ENCODE measurements at places on chromosomes 7 and 10. TPM values are rescaled to one million over a fixed set of nuclear protein-coding genes. Genes with fewer than 3 reads are reported as not detected.

ZNF511 gene
- total RNA-seq: 20.9 TPM

GRCh38 chr10:98638920-98639319 is 192.2 kb upstream of the HPS1 start:
- H3K4me1 ChIP-seq: no peaks in the 10 kb centered on the region
- no peaks in the 10 kb centered on the region for H3K36me3 ChIP-seq
- DNase-seq: no peak
- no peak overlapping the region for H3K4me3 ChIP-seq
- H3K27me3 ChIP-seq: no peaks in the 10 kb centered on the region

- peaks cover 2% of the 10 kb centered on the region for H3K27me3 ChIP-seq
- H3K4me3 ChIP-seq: no peak overlapping the region
- H3K27ac ChIP-seq: no peak overlapping the region
- no peaks in the 10 kb centered on the region for H3K36me3 ChIP-seq
- DNase-seq: no peak
These were observed 143.1 kb upstream of the CDCA7L start for GRCh38 chr7:22088827-22089226.

ZNF467 gene
- not detected for total RNA-seq

GRCh38 chr10:74293686-74294371 is 142.8 kb downstream of the ADK start:
- DNase-seq: peak; percentile 41
- H3K36me3 ChIP-seq: no peaks in the 10 kb centered on the region
- no peak overlapping the region for H3K4me3 ChIP-seq
- peak overlapping the region; percentile 88 for H3K27ac ChIP-seq

DNA sequence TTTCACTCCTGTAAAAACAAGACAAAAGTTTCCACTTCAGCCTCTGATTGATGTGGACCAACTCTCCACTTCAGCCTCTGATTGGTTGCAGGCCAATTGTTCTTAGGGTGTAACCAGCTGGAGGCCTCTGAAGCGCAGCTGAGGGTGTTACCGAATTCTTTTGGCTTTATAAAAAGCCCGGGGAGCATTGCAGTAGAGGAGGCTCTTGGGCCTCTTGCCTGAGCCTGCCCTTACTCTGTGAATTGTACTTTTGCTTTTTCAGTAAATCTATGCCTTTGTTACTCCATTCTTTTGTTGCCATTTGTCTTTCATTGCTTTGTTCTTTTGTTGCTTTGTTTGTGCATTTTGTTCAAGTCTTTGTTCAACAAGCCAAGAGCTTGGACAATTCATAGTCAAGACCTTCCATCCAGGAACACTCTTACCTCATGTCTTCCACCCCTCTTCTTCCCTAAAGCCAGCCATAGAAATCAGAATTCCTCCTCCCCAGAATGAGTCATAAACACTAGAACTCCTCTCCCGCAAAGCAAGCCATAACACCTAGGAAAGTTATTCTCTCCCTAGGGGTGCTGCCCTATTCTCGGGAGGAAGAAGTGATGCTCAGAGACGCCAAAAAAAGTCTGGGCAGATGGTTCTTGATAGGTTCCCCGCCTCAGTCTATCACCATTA is 53.5 kb upstream of the ARMC3 start:
- H3K36me3 ChIP-seq: no peaks in the 10 kb centered on the region
- peaks cover 4% of the 10 kb centered on the region for H3K27me3 ChIP-seq
- no peak for DNase-seq
- no peak overlapping the region for H3K4me3 ChIP-seq

DNA sequence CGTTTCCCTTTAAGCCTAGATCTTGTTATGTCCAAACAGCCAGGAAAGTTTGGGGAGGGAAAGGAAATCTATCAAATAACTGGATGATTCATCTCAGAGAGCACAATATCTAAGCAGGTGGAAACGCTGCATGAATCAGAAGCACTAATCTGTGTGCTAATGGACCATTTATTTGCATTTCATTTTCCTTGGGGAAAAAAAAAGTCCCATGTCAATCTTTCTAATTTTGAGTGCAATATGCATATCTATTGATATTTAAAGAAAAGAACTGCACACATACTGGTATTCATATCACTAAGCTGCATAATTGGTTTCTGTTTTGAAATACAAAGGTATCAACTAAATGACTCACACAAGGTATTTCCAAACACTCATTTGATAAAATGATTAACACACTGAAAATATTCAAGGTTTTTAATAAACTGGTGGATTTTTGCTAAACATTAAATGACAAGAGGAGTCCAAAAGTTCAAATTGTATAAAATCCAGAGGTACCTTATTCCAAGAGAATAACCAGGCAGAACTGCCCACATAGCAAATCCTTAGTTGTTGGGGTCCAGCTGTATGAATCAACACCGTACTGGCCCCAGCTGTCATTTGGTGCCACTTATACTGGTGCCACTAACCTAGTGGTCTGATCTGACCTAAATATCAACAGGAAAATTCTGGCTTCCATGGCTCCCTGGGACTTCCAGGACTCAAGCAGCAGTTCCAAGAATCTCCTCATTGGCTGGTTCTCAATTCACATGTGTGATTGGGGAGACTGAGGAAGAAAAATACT is 122.2 kb upstream of the SP4 start:
- no peak overlapping the region for H3K27ac ChIP-seq
- no peak for DNase-seq
- H3K27me3 ChIP-seq: no peaks in the 10 kb centered on the region
- H3K4me3 ChIP-seq: no peak overlapping the region
- H3K4me1 ChIP-seq: no peaks in the 10 kb centered on the region

DNA sequence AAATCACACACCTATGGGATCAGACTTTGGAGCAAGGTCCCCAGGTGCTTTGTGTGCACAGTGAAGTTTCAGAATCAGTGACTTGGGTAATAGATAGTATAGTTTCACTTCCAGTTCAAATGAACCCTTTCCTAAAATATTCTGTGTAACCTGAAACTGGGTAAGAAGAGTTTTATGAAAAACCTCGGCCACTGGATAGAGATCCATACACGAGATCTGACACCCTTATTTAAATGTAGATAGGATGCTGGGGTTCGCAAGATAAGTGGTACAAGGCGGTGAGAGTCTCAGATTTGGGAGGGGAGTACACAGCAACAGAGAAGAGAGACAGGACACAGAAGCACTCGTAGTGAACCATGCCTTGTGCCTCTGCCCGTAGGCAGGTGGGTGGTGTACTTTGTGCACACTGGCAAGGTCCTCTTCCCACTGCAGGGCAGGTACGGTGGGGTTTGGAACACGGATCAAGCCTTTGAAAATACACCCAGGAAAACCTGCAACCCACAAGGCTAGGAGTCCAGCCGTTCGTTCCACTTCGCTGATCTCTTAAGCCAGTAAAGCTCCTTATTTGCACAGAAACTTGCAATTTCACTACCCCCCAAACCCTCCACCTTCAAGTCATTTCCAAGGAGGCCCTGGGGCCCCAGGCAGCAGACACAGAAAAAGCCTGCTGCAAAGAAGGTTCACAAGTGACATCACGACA is 162.8 kb downstream of the USP6NL start:
- no peaks in the 10 kb centered on the region for H3K36me3 ChIP-seq
- no peak overlapping the region for H3K4me3 ChIP-seq
- peaks cover 7% of the 10 kb centered on the region for H3K27me3 ChIP-seq
- no peaks in the 10 kb centered on the region for H3K4me1 ChIP-seq
- no peak for DNase-seq

DNA sequence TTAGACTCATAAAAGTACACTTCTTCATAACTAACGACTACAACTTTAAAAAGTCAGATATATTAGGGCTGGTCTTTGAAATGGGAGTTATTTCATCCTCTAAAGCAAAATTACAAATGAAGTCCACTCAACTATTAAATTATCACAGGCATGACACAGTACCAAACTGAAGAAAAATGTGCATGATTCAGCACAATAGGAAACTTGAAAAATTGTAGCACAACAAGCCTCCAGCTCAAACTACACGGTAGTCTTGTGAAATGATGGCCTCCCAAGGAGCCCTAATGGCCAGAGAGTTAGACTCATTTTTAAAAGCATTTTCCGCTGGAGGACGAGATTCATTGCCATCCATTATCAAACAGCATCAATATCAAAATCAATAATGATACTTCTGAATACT is 76.4 kb downstream of the MAGI2 start:
- no peak for DNase-seq
- no peak overlapping the region for H3K27ac ChIP-seq

DNA sequence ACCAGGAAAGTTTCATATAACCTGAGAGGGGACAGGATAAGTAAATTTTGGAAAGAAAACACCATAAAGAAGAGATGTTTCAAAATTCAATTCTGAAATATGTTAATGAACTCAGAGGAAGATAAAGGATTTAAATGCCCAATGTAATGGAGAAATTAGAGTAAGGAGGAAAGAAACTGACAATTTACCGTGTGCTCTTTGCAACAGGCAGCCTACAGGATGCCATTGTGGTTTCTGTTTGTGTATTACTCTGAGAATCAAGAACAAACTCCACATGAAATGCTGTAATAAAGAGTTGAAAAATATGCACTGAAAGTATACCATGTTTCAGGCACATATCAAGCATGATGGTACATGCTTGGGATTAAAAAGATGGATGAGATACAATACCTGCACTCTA is 44.8 kb upstream of the GLCCI1 start:
- no peak for DNase-seq
- H3K4me1 ChIP-seq: no peaks in the 10 kb centered on the region
- H3K4me3 ChIP-seq: no peak overlapping the region

ZNF804B gene
- total RNA-seq: not detected

GLI3 gene
- 11.9 TPM for total RNA-seq

- H3K27me3 ChIP-seq: no peaks in the 10 kb centered on the region
- no peaks in the 10 kb centered on the region for H3K36me3 ChIP-seq
- no peaks in the 10 kb centered on the region for H3K4me1 ChIP-seq
- no peak for DNase-seq
These were observed 279.7 kb downstream of the AUTS2 start for GRCh38 chr7:69878015-69878414.

DNA sequence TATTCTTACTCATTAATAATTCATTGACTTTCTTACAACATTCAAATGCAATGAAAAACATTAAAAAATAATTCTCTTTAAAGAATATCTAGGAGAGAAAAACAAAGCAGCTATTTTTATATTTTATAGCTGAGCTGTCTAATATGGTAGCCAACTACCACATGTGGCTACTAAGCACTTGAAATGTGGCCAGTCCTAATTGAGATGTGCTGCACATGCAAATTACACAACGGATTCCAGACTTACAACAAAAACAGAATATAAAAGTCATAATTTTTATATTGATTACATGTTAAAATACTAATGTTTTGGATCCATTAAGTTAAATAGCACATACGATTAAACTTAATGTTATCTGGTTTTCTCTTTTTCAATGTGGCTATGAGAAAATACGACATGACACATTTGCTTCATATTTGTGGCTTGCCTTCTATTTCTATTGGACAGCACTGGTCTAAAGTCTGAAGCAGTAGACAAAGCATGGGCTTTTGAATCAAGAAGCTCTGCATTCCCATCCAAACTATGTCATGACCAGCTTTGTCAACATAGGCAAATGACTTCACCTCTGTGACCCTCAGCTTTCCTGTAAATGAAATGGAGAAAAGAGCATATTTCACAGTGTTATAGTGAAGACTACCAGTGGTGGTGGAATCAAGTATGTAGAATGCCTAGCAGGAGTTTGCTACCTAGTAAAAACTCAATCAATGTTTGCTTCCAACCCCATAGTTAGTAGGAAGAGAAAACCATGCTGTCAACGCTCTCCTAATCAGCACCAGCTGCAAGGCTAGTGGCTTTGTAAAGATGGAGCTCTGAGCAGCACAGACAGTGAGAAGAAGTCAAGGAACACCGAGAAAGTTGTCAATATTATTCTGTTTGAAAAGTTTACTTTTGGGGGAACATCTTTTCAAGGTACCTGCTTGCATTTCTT is 37.1 kb upstream of the GDF10 start:
- H3K4me1 ChIP-seq: peaks cover 7% of the 10 kb centered on the region
- H3K27ac ChIP-seq: no peak overlapping the region
- DNase-seq: no peak
- no peak overlapping the region for H3K4me3 ChIP-seq

- H3K27me3 ChIP-seq: peaks cover 8% of the 10 kb centered on the region
- no peaks in the 10 kb centered on the region for H3K4me1 ChIP-seq
- H3K27ac ChIP-seq: no peak overlapping the region
These were observed 93.6 kb downstream of the SNX10 start for GRCh38 chr7:26385240-26385639.
